Tracheal epithelial cell (primary cell): ENCODE measurements at places on chromosomes 3 and 15. TPM values are rescaled to one million over a fixed set of nuclear protein-coding genes. Genes with fewer than 3 reads are reported as not detected.

Gene C3orf85
- total RNA-seq: not detected in 2 replicates

Gene SMAD6
- total RNA-seq: 0.64 and 0.96 TPM in 2 replicates

Gene ACVR2B
- total RNA-seq: 5.3 and 6.0 TPM in 2 replicates

Gene ARL13B
- total RNA-seq: 5.1 and 7.2 TPM in 2 replicates

Gene SEMA7A
- 4.3 and 91.6 TPM in 2 replicates for total RNA-seq

Gene C3orf22
- not detected in 2 replicates for total RNA-seq

Gene SI
- not detected in 2 replicates for total RNA-seq

Gene GOLGA8G
- under 0.01 TPM in 1 of 2 replicates, not detected in the other for total RNA-seq

Gene REC114
- not detected in 2 replicates for total RNA-seq

Gene GOLGA8M
- not detected in 2 replicates for total RNA-seq

Gene CKMT1A
- total RNA-seq: 17.3 and 47.0 TPM in 2 replicates
